ENCODE measurements at places on chromosomes 2 and 18.

- no peak for DNase-seq
Measured at GRCh38 chr18:56257205-56257604, 381.2 kb downstream of the TXNL1 start.

- no peak for DNase-seq
Measured at GRCh38 chr2:180604077-180604476, 376.3 kb upstream of the UBE2E3 start.

- peak; percentile 10 for DNase-seq
Measured at GRCh38 chr2:88919087-88919738, 227.7 kb downstream of the RPIA start.

DNA sequence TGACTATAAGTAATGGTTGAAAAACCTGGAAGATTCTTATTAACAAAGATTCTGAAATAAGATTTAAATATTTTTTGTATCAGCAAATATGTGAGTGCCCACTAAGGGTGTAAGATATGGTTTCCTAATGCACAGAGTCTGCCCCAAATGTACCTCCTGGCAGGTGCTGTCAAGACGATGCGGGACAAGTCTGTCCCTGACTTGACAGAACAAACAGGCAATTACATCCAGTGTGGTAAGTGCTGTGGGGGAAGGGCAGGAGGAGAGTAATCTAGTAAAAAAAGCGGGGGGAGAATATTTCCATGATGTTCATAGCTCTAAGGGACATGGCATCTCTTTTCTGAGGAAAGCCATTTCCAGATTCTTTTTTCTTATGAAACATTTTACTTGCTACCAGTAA, 127.5 kb downstream of the COL4A4 start:
- DNase-seq: no peak

DNA sequence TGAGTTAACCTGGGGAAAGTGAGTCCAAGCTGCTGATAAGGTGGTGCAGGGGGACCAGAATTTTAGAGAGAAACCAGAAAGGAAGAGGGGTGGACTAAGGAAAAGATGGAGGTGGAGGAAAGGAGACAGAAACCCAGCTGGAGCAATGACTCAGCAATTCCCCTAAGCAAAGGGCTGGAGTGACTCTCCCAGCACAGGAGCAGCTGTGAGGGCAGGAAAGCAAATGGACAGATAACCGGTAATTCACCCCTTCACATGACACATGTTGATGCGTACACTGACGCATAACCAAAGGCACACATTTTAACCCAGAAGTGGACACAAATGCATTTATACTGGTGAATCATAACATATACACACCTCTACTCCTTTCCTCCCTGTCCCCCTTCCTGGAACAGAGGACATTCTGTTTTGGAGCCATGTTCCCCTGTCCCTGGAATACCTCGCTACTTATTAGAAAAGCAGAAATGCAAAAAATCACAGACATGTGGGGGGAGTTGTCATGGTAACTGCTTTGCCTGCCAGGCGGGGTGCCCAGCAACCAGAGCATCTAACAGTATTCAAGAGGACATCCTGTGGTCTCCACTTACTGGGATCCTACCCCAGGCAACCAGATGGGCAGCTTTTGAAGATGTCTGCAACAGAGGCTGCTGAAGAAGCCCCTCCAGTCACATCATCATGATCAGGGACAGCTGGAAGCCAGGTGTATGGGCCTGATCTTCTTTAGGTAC, 4.7 kb downstream of the CDK5R2 start:
- no peak for DNase-seq

DNA sequence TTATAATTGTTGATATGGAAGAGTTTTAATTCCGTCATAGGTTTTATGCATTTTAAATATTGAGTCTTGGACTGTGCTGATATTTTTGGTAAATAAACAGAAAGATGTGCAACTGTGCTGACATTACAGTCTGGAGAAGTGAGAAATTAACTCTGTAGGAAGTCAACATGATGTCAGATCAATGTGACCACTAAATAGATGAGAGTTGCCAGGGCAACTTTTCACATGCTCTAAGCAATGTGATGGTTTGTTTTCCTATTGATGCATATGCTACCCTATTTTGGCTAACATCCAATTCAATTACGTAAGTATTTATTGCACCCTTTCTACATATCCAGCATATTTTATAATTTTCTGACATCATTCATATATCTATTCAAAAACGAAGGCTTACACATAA, 1109.3 kb downstream of the TSN start:
- DNase-seq: no peak

- no peak for DNase-seq
Measured at GRCh38 chr2:41568648-41569047, 479.2 kb upstream of the PKDCC start.

DNA sequence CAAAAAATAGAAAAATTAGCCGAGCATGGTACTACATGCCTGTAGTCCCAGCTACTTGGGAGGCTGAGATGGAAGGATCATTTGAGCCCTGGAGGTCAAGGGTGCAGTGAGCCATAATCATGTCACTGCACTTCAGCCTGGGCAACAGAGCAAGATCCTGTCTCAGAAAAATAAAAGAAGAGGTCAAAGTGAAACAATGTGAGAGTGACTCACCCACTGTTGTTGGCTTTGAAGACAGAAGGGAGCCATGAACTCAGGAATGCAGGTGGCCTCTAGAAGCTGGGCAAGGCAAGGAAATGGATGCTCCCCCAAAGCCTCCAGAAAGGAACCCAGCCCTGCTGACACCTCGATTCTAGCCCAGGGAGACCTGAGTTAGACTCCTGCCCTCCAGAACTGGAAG, 3.7 kb upstream of the TMEM214 start:
- DNase-seq: no peak

DNA sequence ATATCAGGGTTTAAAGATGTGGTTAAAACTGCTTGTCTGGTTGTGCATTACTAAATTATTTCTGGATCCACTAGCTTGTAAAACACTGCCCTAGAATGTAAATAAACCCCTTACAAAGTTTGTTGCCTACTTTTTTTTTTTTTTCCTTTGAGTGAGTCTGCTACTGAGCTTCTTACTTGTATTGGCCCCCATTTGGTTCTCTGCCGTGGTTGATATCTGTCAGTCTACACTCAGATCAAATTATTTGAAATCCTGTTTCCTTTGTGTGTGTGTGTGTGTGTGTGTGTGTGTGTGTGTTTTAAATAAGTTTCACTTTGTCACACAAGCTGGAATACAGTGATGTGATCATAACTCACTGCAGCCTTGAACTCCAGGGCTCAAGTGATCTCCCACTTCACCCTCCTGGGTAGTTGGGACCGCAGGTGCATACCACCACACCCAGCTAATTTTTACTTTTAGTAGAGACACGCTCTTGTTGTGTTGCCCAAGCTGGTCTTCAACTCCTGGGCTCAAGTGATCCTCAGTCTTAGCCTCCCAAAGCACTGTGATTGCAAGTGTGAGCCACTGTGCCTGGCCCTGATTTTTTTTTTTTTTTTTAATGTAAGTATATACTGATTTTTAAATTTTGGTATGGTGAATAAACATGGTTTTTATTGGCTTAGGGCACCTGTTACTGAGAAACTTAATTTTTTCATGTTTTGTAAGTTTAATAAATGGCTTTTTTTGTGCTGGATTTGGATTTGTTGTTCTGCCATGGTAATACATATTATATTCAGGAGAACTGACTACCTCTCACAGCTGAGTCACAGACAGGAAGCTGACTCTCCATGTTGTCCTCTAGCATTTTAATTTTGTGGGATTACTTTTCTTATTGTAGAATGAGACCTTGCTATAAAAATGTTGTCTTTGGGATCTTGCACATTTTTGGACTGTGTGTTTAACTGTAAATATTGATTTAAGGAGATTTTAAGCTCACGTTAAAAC, 48.5 kb downstream of the MAP4K4 start:
- DNase-seq: no peak

- no peak for DNase-seq
Measured at GRCh38 chr2:69576880-69577279, 66.7 kb downstream of the AAK1 start.

DNA sequence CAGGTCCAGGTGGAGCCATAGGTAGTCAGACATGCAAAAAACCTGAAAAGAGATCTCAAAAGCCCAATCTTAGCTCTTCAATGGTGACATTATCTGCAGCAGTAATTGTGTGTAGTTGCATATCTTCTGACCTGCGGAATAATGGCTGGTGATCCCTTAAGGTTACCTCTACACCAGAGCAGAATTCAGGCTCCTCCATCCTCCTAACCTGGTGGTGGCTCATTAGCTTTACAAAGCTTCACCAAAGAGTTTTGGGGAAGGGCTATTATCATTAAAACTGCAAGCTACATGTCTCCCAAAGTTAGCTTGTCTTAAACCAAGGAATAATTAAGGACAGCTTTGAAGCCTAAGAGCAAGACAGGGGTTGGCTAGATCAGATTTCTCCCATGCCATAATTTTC, 42.6 kb upstream of the CHST9 start:
- DNase-seq: no peak

DNA sequence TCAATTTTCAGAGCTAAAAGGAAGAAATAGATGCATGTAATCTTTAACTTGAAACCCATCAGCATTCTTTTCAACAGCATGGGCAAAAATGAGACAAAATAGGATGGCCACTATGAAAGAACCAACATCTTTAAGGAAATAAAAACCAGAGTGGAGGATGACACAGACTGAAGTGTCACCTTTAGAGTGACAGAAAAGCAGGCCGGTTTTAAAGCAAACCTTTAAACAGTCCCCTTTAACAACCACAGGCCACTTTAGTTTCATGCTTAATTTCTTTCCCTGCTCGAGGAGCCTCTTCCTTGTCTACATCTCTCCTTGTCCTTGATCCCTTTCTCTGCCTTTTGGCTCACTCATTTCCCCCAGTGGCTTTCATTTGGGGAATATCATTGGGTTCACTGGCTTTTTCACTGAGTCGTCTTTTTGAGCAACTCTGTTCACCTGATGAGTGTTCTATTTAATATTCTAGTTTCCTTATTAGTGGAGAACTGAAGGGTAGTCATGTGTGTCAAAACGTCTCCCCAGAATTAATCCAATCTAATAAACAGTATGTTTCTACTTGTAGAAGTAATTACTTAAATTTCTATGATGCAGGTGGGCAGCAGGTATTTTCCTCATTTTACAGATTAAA, 72.5 kb downstream of the DOCK10 start:
- DNase-seq: no peak

DNA sequence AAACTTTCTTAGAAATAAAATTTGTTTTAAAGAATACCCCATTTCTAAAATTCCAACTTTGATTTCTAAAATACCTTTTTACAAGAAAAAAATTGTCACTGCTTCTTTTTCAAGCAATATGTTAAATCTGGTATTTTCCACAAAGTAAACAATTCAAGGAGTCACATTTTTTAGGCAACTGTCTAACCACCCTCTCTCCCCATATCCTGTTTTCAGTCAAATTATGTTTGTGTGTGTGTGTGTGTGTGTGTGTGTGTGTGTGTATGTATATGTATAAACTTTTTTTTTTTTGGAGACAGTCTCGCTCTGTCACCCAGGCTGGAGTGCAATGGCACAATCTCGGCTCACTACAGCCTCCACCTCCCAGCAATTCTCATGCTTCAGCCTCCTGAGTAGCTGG, 59.3 kb downstream of the ADNP2 start:
- DNase-seq: no peak

- DNase-seq: no peak
Measured at GRCh38 chr2:191114403-191114886, 36.3 kb downstream of the STAT4 start.

DNA sequence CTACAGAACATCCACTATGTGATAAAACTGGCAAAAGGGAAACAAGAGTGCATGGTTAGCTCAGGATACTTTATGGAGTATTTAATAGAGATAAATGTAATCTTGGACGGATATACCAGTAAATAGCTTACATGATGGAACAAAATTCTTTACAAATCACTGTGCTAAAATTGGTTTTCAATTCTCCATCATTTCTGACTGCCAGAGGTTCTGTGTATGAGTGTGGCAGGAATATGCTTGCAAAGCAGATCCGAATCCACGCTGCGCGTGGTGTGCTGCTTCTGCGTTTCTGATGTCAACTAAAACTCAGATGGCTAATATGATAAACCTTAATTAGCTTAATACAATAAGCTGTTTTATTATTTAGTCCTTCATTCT, 2.1 kb downstream of the ZNF532 start:
- DNase-seq: no peak

- no peak for DNase-seq
Measured at GRCh38 chr2:128270672-128271596, 47.7 kb downstream of the HS6ST1 start.

DNA sequence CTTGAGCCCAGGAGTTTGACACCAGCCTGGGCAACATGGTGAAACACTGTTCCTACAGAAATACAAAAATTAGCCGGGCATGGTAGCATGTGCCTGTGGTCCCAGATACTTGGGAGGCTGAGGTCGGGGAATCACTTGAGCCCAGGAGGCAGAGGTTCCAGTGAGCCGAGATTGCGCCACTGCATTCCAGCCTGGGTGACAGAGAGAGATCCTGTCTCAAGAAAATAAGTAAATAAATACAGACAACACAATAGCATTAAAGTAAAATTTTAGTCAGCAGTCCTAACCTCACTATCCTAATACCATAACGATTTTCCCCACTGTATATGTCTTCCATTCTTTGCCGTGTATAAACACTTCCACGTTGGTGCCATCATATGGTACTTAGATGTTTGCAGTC, 83.0 kb upstream of the MBOAT2 start:
- no peak for DNase-seq

- no peak for DNase-seq
Measured at GRCh38 chr2:189474526-189474925, 33.3 kb downstream of the WDR75 start.

DNA sequence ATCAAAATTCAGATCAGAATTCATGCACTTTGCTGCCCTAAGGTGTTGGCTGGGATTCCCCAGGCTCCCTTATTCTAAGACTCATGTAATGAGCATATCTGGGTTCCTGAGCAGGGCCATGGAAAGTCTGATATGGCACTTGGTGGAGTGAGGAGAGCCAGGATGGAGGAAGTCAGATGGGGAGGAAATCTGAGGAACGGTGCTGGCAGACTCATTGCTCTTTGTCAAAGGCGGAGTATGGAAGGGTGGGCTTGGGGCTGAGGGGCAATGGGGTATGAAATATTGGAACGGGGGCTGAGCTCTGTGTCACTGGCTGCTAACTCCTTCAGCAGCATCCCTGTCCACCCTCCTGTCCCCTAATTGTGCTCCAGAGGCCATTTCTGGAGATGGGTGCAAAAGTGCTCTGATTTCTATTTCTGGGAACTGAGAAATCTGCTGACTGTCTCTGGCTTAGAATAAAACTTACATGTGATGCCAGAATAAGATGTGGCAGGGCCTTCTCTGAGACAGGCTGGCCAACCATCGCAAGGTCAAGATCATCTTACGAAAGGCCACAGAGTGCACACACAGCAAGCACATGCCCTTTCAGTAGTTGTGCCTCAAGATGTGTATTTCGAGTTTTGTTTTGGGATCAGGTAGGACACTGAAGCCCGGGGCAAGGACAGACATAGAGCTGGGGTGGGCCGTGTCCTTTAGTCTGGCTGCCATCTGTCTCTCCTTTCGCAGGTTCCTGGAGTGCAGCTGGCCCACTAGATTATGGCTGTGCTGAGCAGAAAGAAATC, 480.0 kb upstream of the HS6ST1 start:
- DNase-seq: no peak

DNA sequence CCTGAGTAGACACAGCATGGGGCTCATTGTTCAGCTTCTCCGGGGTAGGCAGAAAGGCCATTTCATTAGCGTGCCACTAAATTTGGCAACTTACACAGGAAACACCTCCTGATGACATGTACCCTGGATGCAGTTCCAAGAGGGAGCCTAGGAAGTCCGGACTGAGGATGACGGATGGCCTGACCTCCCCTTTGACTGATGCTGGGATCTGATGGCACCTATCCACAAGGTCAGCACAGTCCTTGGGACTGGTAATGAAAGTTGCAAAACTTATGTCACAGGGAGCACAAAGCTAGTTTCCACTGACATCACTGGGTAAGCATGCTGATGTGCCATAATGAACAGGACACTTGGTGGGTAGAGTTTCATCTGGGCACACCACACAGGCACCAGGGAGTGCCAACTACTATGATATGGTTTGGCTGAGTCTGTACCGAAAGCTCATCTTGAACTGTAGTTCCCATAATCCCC, 126.7 kb upstream of the ARL4C start:
- no peak for DNase-seq
